AG08395 (cell line): ENCODE measurements at places on chromosomes 2 and 18.

DNA sequence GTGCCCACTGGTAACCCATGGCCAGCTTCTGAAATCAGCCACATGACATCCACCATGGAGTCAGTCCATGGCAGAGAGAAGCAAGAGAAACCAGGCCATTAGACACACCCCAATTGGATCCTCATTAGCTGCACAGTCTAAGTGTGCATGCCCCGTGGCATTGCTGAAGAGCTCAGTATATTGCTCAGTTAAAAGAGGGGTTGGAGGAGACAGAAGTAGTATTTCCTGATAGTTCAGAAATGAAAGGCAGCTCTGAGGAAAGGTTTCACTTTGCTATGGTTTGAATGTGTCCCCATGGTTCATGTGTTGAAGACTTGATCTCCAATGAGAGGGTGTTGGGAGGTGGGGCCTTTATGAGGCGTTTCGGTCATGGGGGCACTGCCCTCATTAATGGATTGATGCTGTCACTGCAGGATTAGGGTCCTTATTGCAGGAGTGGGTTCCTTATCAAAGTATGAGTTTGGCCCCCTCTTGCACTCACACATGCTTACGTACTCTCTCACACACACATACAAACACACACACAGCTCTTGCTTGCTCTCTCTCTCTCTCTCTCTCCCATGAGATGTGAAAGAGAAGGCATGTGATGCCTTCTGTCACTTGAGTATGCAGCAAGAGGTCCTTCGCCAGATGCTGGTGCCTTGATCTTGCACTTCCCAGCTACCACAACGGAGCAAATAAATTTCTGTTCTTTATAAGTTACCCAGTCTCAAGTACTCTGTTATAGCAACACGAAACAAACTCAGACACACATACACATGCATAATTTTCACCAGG, 58.0 kb downstream of the TMEM163 start:
- DNase-seq, result no peak

DNA sequence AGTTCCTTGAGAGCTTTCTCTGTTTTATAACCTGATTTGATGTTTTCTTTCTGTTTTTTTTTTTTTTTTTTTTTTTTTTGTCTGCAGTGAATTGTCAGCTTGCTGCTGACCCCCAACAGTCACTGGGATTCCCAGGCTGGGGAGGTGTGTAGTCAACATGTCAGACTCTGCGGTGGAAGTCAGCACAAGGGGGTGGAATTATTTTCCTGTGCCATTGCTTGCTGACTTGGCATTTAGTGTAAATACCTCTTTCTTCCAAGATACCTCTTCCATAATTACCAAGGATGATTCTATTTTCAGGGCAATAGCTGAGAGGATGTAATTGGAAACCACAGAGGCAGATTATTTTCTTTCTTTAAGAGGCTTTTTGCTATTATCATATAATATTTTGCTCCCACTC, 266.3 kb downstream of the CCDC85A start:
- no peak for DNase-seq

GRCh38 chr2:69724540-69725159, 17.3 kb upstream of the ANXA4 start:
- peak; percentile 74 for DNase-seq

DNA sequence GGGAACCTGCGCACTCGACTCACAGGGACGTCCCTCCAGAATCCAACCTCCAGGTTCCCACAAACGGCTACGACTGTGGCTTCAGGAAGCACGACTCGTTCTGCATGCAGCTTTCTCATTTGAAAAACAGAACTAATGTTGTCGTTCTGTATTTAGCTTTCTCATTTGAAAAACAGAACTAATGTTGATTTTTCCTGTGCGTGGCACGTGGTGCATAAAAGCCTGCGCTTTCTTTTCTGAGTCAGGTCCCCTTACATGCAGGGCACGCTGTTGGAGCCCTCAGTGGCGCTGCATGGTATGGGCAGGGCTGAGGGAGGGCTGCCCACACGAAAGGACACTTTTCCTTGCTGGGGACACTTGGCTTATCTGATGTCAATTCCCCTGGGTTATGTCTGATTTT, 124.3 kb downstream of the TMEM18 start:
- no peak for DNase-seq

DNA sequence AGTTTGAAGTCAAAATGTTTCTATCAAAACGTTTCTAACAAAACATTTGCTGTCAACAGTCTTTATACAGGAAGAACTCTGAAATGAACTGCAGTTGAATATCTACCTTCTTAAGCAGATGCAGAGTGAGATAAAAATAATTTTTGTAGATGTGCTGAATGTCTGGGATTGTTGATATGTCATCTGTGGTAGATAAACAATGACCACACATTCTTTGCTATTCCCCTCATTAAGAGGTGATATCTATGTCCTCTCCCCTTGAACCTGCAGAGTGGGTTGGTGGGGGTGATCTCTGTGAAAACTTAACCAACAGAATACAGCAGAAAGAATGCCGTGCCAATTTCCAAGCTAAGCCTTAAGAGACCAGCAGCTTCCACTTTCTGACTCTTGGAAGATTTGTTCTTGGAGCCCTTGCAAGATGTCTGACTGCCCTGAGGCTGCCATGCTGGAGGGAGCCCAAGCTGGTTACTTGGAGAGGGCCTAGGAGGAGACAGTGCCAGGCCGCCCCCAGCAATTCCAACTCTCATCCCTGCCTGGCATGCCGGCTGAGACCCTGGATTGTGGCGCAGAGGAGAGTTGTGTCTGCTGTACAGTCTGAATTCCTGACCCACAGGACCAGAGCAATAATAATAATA, 80.8 kb downstream of the COLEC12 start:
- no peak for DNase-seq

DNA sequence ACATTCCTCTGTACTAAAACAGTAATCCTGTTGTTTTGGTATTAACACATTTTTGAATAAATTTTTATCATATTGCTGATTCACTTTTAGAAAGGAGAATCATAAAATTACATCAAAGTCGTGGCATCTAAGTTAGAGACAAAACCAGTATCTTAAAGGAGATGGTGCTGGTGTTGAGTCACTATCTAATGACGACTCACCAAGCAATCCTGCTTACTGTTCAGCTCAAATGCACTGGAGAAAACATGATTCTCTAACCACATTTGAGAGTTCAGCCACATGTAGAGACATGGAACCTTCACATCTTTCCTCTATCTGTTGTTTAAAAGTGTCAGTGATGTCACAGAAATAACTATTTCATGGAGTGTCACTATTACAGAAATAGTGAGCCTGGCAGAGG, 473.8 kb downstream of the TGIF1 start:
- peak; percentile 29 for DNase-seq

DNA sequence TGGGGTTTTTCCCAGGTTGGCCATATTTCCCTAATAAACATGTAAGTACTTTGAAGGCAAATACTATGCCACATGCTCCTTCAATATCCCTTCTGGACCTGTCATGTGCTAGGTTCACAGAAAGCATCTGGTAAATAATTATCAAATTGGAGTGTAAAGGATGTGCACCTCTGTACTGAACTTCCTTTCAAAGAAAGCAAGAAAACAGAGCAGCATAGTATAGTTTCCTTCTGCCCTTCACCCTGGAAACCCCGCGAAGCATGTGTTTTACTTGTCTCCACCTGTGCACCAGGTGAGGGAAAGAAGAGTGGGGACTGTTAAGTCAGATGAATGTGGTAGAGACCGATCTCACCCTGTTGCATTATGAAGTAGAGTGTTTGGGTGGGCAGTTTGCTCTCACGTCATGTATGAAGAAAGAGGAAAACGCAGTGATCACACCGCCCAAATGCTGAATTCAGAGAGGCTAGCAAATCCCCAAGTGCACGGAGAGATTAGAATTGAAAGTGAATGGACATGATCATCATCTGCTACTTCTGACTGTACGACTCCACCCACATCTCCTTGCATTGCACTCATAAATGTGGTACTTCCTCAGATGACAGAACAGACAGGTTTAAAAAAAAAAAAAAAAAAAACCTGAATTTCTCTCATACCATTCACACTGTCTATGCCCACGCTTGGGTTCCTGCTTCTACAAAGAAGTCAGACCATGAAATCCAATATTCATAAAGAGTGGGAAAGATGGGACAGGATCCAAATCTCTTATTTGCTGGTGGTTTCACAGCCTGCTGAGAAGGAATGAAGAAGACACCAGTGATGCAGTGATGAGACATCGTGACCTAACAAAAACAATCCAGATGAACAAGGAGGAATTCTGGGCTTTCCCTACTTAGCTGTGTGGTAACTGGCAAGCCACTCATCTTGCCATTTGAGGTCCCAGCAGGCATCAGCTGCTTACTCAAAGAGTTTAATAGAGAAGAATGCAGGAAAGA, 448.6 kb downstream of the BCL11A start:
- peak; percentile 43 for DNase-seq

DNA sequence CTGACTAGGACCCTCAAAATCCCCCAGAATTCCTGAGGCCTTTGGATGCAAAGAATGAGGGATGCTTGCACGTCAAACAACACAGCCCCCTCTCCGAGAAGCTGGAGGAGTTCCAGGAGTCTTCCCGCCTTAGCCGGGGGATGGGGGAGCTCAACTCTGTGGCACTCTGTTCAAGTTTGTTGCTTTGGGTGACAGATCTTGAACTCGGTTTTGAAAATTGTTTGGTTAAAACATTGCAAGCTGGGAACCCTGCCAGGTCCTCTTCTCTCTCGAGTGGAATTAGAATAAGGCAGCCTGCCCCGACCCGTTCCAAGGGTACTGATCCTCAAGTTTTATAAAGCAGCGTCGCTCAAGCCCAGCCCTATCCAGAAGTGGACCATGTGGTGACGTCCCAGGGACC, 244.1 kb downstream of the LOXHD1 start:
- no peak for DNase-seq

- peak; percentile 33 for DNase-seq
Observed at GRCh38 chr2:240247241-240247867, 106.9 kb upstream of the OTOS start.

DNA sequence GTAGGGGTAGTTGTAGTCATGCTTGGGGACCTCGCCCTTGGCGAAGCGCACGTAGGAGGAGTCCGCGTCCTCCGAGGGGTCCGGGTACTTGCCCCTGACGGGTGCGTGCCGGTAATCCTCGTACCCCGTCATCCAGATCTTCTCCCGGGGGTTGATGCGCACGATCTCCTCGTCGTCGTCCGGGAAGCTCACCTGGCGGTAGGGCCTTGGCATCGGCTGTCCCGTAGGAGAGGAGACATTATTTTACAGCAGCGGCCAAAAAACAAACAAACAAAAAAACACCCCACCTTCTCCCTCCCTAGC, 86.3 kb downstream of the ACTR2 start:
- DNase-seq, result no peak

GRCh38 chr2:39264733-39265132, 21.0 kb upstream of the CDKL4 start:
- DNase-seq, result no peak

GRCh38 chr2:115190459-115190858, 748.0 kb downstream of the DPP10 start:
- DNase-seq, result no peak

DNA sequence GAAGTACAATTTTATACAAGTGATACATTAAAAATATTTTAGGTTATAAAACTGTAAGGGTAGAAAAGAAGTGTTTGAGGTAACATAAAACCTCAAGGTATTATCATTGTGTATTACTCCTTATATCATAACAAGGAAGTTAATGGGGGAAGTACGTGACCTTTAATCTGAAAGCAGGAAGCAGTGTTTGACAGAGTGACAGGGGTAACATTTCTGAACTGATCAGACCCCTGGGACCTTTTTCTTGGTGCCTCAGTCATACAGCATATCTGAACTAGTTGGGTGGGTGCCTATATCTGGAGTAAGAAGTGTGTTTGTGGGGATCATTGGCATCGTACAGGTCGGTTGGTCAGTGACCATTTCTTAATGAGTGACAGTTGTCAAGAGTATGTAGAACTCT, 43.0 kb downstream of the MALT1 start:
- no peak for DNase-seq

DNA sequence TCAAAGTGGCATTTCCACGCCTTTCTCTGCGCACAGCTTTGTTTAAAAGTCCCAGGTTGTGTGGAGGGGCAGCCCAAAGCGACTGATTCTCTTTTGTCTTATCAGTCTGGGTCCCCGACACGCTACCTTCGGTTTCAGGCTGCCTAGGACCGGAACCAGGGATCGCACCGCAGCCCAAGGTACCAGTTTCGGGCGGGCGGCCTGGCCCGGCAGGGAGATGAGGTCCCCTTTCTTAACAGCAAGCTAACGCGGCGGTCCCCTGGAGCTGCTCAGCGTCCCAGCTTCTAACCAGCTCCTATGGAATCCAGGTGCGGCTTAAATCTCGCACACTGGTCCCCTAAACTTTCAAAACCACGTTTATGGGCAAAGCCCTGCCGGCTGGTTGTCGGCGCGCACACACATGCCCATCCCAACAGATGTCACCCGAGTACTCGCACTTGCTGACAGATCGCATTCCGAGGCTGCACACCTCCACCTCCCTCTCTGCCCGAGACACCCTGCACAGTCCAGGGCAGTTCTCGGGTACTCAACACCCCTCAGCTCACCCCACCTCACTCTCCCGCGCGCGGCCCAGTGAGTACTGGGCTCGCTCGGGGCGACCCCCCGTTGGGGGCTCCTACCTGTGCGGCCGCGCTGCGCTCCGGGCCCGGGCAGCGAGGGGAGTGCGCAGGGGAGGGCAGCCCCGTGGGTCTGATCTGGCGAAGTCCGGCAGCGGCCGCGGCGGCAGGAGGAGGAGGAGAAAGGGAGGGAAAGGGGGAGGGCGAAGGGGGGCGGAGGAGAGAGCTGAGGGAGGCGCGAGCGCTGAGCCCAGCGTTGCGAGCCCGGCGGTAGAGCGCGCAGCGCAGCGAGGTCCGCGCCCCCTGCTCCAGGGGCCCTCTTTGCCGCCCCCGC, at the start of gene EFEMP1:
Gene EFEMP1 (minus strand): TSS at position 692 of the 891 bp plus-strand sequence. CDS start 1,342 bp downstream, outside the sequence.
- peak; percentile 37 for DNase-seq

DNA sequence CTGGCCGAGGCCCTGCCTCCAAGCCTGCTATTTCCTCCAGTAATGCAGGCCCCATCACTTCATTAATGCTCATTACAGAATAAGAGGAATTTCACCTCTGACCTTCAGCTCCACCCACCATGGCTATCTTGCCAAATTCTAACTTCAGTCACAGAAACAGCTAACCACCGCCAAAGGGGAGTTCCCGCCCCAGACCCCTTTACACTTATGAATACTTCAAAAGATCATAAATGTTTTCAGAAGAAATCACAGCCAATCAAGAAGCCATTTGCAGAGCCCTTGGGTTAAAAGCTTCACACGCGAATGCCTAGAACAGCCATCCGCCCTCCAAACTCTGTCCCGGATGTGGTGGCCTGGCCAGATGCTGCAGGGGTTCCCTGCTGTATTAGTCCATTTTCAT, 73.8 kb upstream of the TWIST2 start:
- no peak for DNase-seq

GRCh38 chr2:51881673-51882072, 849.7 kb upstream of the NRXN1 start:
- no peak for DNase-seq

DNA sequence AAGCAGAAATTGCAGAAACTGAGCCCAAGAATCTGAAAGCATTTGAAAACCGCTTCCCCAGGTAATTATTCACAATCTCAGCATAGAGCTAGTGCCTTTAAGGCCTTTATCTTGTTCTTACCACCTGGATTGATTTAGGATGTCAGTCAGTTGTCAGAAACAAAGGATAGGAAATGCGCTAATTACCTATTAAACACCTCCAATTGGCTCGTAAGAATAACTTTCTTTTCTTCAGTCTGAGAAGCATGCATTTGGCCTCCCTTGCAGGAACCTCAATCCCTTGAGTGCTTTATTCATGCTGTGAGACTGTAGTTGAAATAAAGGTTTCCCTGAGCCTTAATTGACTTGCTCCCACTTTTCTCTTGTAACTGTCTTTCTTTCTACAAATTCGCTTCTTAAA, 400.3 kb upstream of the LRATD1 start:
- no peak for DNase-seq
